M059J (cell line): ENCODE measurements at places on chromosomes 12 and 14. TPM values are rescaled to one million over a fixed set of nuclear protein-coding genes. Genes with fewer than 3 reads are reported as not detected.

FAM181A gene
- total RNA-seq: not detected in 2 replicates

HOXC9 gene
- 4.9 and 5.7 TPM in 2 replicates for total RNA-seq

GPRC5D gene
- total RNA-seq: not detected in 2 replicates

ZFHX2 gene
- total RNA-seq: 0.05 TPM in 1 of 2 replicates, not detected in the other

SAMD15 gene
- total RNA-seq: 0.59 and 1.4 TPM in 2 replicates

LAG3 gene
- total RNA-seq: not detected in 2 replicates

ABCC9 gene
- 0.07 TPM in 1 of 2 replicates, not detected in the other for total RNA-seq

LRRC10 gene
- not detected in 2 replicates for total RNA-seq

TIGAR gene
- total RNA-seq: 11.5 and 18.1 TPM in 2 replicates

GRCh38 chr12:53190108-53190729 lies 9.5 kb upstream of the CSAD start:
- DNase-seq: peak; percentile 46

- no peak for DNase-seq
These were observed 477.3 kb downstream of the TMEM117 start for GRCh38 chr12:44313188-44313587.

GRCh38 chr12:126218697-126219096 lies 1153.5 kb downstream of the AACS start:
- no peak for DNase-seq

- peak; percentile 46 for DNase-seq
These were observed 180.2 kb downstream of the ACSS3 start for GRCh38 chr12:81257947-81258551.

GRCh38 chr14:24144451-24144850 lies 2.0 kb downstream of the PSME2 start:
- DNase-seq: no peak

DNA sequence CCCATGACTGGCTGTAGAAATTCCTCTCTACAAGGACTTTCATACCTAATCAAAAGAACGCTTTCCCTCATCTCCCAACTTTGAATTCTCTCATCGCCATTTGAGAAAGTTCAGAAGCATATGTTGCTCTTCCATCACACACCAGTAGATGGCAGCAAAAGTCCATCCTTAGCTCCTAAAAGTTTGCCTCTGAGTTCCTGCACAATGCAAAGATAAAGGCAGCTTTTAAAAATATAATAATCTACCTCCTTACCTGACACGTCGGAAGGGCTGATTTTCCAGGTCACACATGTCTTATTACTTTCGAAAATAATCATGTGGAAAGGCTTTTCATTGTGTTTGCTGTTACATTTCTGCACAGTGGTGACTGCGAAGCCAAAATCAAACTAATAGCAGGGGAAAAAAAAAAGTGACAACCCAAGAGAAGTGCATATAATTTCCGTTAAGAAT lies 456.7 kb upstream of the SEL1L start:
- DNase-seq: peak; percentile 23

DNA sequence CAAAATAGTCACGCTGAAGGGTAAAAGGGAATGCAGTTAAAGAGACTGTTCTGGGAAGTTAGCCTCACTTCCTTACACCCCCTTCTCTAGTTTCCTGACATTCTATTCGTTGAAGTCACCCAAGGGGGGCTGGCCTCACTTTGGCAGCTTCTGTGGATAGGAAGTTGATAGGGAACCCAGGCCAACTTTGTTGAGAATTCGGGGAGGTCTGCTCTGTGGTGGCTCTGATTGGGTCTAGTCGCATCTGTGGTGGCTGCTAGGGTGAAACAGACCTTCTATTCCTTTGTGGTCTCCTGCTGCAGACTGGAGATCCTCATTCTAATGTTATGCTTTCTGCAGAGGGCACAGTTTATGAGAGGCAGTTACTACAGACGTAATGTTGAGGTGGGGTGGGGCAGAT lies 28.8 kb upstream of the GZMB start:
- DNase-seq: no peak

GRCh38 chr12:81962126-81962856 lies 203.1 kb upstream of the PPFIA2 start:
- DNase-seq: no peak

- no peak for DNase-seq
These were observed 306.8 kb upstream of the G2E3 start for GRCh38 chr14:30252151-30252550.

DNA sequence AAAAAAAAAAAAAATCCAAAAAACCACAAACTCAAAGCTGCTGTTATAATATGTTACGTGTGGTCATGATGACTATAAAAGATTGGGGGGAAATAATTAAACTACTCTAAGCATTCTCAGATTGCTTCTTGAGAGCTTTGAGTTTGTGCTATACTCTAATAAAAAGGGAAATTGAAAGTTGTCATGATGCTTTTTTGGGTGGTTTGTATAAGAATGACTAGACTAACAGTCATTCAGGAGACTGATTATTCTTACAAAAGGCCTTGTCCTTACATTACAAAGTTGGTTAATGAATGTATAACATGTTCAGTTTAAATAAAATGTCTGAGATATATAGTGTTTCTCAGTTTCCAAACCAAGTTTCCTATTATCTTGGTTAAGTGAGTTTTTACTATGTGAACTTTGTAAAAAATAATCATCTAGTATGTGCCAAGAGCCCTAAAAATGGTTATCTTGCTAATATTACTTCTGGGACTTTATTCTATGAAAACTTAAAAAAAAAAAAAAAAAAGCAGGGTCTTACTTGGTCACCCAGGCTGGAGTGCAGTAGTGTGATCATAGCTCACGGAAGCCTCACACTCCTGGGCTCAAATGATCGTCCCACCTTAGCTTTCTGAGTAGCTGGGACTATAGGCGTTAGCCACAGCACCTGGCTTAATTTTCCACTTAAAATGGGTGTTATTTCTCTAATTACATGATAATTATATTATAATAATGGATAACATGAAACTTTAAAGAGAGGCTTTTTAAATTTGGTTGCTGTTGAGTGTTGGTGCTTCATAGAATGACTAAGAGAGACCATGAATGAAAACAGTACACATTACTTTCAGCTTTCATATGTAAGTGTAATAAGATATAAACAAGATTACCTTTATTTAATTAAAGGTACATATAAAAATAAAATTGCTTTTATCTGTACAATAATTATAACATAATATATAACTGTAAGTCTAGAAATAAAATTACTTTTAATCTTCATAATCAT lies 459.6 kb upstream of the RGS6 start:
- peak; percentile 75 for DNase-seq

DNA sequence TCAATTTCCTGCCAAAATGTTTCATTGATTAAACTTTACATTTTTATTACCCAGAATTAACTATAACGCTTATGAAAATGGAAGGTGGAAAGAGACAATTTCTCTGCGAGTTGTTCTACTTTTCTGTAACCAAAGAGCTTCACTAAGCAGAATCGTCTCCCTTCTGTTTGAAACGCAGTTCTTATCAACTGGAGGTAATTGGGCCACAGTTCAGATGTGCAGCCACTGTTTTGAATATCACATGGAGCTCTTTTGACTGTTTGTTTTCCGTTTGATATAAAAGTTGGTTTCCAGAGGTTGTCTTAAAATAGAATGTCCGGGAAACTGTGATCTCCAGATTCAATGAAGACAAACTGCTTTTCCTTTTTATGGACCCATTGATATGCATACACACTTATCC lies 183.3 kb upstream of the SEL1L start:
- DNase-seq: no peak

DNA sequence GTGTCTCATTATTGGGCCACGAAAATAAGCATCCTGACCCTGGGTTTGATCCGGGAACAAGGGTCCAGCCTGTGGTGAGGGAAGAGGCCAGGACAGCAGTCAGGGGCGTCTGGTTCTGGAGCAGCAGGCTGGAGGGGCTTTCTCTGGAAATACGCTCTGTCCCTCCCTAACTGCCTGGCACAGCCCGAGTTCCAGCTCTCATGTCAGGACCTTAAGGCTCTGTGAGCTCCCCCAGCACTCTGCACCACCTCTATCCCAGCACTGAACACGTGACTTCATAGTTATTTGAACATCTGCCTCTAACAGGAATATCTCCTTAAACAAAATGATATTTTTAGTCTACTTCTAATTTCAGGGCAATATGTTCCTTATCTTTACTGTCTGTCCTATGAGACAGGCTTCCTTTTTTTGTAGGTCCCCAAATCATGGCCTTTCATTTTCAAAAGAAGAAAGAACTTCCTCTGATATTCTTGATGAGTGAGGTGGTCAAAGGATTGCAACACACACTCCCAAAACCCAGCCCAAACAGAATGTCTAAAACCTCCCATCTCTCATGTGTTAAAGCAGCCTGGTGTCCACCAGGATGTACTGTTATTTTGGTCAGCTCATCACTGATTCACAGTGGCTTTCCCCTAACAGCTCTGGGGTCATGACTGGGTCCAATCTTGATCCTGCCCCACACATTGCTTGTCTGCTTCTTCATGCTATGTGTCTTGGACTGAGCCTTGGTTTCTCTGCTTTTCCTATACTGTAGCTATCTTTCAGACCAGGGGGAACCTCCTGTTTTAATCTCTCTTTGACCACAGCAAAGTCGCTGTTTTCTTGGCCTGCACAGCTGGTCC lies 9.7 kb downstream of the AQP6 start:
- DNase-seq: no peak

GRCh38 chr12:88723219-88723618 lies 142.9 kb upstream of the KITLG start:
- no peak for DNase-seq
